ENCODE measurements at places on chromosomes 7 and 10. TPM values are rescaled to one million over a fixed set of nuclear protein-coding genes. Genes with fewer than 3 reads are reported as not detected.

Gene SUN3
- not detected for total RNA-seq

Gene MACROH2A2
- total RNA-seq: not detected

Gene CHN2
- 0.27 TPM for total RNA-seq

Gene PPP1R17
- not detected for total RNA-seq

Gene ITGA8
- not detected for total RNA-seq

Gene RINT1
- total RNA-seq: 17.2 TPM

Gene C10orf95
- total RNA-seq: 0.19 TPM

Gene TMEM248
- total RNA-seq: 70.0 TPM

Gene HMX3
- total RNA-seq: 60.5 TPM

DNA sequence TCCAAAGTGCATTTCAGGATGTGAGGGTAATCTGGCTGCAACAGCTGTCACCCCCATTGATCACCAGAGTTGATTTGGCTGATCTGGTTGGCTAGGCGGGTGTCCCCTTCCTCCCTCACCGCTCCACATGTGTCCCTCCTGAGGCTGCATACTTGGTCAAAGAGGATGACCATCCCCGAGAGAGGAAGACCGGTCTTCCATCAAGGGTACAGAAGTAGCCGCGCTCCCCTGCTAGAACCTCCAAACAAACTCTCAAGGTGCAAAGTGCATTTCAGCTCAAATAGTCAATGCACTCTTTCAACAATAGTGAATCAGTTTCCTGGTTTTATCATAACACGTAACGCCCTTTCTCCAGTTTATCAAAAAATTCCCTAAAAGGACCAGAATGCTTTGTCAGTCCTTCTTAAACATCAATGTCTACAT, 44.6 kb downstream of the CARD11 start:
- no peak for DNase-seq

GRCh38 chr7:21923658-21924057, 22.0 kb downstream of the CDCA7L start:
- no peak for DNase-seq

DNA sequence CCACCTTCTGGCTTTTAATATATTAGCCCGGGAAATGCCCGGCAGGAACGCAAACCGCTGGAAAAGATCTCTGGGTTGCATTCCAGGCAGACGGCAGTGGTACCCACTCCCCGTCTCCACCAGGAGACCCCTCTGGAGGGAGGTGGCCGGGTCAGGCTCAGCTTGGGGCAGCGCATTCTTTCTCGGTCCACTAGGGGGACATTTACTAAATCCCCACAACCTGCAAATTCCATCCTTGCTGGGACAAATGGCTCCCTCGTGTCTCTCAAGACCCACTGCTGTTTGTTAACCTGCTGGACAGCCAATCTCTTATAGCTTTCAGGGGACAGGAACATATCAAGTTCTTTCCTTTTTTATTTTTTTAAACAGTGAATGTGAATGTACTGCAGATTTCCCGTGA, 45.8 kb upstream of the CARD11 start:
- DNase-seq: no peak

GRCh38 chr10:93589648-93590562, 11.1 kb downstream of the RBP4 start:
- DNase-seq: no peak

GRCh38 chr10:122282253-122282671, 11.2 kb downstream of the BTBD16 start:
- no peak for DNase-seq

DNA sequence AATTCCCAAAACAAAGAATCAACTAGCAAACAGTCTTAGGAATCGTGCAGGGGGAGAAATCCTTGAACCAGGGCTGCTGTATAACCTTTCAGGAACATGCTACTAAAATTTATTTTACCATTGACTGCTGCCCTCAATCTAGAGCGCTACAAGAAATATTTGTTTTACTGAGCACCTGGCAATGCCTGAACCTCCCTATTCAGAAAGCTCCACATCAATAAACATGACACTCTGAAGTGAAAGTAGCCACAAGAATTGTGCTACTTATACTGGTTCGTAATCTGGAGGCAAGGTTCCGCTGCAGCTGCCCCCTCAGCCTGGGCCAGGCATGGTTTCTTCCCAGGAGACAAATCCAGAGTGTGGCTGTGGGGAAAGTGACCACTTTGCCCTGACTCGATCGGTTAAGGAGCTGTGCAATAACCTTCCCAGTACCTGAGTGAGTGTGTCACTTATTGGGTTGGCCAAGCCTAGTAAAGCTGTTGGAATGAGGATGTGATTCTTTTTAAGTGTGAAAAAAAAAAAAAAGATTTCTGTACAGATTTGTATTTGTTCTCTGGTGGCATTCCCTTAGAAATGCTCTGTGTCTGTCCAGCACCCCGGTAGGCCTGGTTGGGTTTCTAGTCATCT, 7.7 kb downstream of the VWA2 start:
- DNase-seq: no peak

- no peak for DNase-seq
These were observed 202.8 kb downstream of the IPMK start for GRCh38 chr10:58064714-58065528.

DNA sequence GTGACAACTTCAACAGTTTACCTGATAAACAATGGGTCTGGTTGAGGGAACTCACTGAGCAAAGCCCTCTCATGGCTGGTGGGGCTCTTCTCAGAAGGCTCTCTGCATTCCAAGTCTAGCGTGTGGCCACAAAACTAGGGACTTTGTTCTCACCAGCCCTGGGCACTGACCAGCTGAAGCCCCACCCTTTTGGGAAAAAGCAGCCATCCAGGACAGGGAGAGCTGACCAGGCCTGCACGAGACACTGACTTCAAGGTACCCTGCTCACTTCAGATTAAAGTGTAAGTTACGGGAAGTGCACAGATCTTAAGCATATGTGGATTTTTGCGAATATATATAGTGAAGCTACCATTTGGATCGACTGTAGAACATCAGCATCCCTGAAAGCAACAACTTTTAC, 67.4 kb upstream of the LRRC4 start:
- no peak for DNase-seq

DNA sequence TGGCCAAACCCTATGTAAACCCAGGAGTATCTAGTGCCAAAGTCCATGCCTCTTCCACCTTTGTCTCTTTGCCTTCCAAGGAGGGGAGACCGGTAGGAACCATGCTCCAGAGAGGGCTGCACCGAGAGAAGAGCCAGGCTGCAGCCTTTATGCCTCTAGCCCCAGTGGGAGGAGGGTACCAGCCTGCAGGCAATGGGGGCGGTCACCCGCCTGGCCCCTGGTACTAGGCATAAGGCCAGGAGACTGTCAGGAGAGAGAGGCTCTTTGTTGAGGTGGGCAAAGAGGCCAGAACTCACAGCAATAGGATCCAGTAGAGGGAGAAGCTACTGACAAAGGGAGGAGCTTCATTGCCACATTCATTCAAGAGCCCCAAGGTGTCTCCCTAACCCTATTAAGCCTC, 146.6 kb upstream of the PDE1C start:
- DNase-seq: no peak

GRCh38 chr7:114217026-114217806, 197.4 kb upstream of the FOXP2 start:
- no peak for DNase-seq

GRCh38 chr10:77110757-77111156, 526.9 kb downstream of the KCNMA1 start:
- no peak for DNase-seq

GRCh38 chr7:44637788-44638594, 31.6 kb downstream of the OGDH start:
- DNase-seq: peak; percentile 86

DNA sequence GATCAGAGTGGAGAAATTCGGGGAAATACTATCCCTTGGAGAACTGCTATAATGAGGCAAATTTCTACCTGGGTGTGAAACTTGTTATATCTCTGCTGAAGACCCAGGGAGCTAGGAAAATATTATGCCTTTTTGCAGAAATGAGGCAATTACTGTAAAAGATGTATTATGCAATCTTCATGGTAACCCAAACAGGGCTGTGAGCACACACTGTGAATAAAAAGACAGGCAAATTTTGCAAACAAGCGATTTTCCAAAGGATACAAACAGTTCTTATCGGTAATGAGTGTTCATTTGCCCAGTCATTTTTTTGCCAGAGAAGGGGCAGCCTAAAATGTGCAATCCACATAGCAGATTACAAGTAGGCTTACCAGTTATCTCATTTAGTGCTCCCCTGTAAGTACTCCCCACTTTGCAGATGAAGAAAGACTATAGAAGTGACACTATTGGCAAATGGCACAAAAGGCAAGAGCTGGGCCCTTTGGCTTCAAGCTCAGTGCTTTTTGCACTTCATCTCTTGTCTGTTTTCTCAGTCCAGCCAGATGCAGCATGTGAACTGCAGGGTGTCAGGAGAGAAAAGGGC, 205.8 kb downstream of the HECW1 start:
- DNase-seq: no peak

DNA sequence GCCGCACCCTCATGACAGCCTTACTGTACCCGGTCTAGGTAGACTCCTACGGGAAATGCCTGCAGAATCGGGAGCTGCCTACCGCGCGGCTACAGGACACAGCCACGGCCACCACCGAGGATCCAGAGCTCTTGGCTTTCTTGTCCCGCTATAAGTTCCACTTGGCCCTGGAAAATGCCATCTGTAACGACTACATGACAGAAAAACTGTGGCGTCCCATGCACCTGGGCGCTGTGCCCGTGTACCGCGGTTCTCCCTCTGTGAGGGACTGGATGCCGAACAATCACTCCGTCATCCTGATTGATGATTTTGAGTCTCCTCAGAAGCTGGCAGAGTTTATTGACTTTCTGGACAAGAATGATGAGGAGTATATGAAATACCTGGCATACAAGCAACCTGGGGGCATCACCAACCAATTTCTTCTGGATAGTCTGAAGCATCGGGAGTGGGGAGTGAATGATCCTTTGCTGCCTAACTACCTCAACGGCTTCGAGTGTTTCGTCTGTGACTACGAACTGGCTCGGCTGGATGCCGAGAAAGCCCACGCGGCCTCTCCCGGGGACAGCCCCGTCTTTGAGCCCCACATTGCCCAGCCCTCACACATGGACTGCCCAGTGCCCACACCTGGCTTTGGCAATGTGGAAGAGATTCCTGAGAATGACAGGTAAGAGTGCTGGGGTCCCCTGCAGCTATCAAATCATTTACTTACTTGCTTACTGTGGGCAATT, 8.5 kb upstream of the CHCHD1 start:
- no peak for DNase-seq

GRCh38 chr7:93046641-93047040, 71.1 kb downstream of the SAMD9 start:
- no peak for DNase-seq

GRCh38 chr7:130270947-130271800, 4.5 kb downstream of the CPA2 start:
- no peak for DNase-seq

DNA sequence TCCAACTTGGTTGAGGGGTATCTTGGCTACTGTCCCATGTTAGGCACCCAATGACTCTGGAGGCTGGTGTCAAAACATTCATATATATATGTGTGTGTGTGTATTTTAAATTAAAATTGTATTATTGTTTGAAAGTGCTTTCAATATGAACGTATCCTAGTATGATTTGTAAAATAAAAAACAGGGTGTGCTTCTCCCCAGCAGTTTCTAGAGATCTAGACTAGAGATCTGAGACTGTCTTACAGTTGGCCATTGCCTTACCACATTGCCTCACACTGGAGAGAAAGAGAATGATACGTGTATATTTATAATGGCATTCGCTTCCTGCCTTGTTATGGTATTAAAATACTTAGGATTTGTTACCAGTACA, 1.2 kb downstream of the BAG3 start:
- DNase-seq: no peak

DNA sequence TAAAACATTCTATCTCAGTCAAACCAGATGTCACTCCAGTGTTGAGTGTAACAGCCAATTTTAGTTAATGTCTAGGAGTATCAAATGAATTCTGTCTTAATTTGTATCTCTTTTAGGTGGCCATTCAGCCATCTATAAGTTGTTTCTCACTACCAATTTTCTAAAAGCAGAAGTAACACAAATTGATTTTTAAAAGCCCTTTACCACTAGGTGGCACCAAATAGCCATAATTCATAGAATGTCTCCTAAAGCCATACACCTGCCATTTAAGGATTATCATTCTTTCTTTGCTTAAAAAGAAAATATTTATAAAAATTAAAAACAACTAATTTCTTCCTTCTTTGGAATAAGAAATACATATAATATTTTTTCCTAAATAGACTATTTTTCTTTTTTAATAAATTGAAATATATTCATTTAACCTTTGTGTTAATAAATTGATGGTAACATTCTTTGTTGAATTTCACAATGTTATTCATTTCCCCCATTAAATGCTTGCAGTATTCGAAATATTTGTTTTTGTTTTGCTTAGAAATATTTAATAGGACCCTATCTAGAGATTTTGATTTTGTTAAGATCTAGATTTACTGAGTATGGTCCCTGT, 107.8 kb upstream of the PPP1R3A start:
- DNase-seq: no peak

DNA sequence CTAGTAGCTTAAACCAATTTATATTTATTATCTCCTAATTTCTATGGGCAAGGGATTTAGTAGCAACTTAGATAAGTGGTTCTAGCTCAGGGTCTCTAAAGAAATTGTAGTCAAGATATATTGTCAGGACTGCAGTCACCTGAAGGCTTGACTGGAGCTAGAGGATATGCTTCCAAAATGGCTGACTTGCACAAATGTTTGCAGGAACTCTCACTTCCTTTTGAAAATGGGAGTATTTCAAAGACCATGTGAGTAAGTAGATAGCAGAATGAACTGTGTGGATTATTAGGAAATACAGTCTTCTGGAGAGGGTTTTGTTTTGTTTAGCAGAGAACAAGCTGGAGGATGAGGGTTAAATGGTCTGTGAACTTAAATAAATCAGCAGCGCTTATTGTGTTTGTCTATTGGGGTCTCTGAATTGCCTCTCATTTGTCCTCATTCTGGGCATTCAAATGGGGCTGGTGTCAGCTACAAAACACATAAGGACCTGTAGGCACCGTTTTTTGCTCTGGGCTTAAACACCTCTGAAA, 524.6 kb downstream of the LRMDA start:
- DNase-seq: no peak

DNA sequence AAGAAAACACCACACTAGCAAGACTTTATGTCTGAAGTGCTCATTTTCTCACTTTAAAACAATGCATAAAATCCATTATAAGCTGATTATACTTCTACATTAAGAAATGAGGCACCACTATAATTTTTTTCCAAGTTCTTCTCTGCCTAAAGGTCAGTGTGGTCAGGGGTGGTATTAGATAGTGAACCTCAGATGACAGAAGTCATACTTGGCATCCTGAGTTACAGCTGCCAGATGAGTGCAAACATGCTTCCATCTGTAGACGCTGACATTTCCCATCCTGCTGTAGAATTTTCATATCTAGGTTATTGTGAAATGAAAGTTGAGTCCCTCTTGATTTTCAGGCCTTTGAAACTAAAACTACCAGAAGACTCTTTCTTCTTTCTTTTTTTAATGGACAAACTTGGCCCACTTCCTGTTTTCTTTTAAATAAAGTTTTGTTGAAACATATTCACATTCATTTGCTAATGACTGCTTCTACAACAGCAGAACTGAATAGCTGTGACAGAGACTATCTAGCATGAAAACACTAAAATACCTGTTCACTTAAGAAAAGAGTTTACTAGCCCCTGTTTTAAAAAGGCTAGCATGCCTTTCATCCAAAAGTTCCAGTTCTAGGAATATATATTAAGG, 900.8 kb downstream of the XPNPEP1 start:
- no peak for DNase-seq

GRCh38 chr7:27808626-27809025, 68.7 kb downstream of the TAX1BP1 start:
- DNase-seq: no peak

All from GM12878 (cell line).